Spinal cord (tissue), 10 donors: ENCODE measurements at places on chromosomes 7 and 10. TPM values are rescaled to one million over a fixed set of nuclear protein-coding genes. Genes with fewer than 3 reads are reported as not detected.

DNA sequence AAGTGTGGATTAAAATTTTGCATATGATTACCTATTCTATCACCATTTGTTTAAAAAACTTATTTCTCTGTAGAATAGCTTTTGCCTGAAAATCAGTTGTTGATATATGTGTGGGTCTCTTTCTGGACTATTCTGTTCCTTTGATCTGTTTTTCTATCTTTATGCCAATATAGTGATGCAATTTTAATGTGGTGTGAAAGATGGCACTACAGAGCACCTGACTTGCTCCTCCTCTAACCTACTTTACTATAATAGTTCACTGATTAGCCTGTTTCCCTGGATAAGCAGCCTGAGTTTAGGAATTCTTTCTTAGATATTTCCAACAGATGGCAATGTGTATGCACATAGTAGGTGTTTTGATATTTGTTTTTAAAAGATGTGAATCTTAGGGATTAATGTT lies 294.5 kb downstream of the AUTS2 start:
- no peaks in the 10 kb centered on the region for H3K36me3 ChIP-seq
- H3K27ac ChIP-seq, result no peak overlapping the region
- DNase-seq, result no peak
- H3K27me3 ChIP-seq, result no peaks in the 10 kb centered on the region
- no peak overlapping the region for H3K4me3 ChIP-seq

DNA sequence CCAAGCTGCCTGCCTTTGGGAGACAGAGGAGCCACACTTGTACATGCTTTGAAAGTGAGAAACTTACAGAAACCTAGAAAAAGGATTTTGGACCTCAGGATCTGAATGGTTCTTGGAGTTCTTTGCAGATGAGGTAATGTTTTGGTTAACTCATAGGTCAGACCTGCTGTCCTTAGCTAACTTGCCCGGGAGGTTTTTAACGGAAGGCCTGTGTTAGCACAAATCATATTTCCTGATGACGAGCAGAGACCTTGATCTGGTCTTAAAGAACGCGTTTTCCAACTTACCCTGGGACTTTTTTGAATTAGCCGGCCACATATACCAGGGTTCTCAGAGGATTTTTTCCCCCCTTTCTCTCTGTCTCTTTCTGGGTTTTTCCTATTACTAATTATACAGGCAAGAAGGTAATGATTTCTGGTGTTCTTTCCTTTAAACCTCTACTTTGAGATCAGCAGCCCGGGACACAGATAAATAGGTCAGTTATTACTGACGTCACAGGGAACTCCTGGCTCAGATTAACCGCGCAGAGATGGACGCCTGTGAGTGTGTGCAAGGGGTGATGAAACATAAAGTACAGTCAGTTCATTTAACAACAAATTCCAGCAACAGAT lies 101.7 kb upstream of the KLF6 start:
- H3K4me1 ChIP-seq, result peaks cover 6% of the 10 kb centered on the region
- no peak overlapping the region for H3K4me3 ChIP-seq
- no peaks in the 10 kb centered on the region for H3K36me3 ChIP-seq

GRCh38 chr7:51067757-51068156 lies 248.9 kb downstream of the COBL start:
- H3K27me3 ChIP-seq, result no peaks in the 10 kb centered on the region
- H3K4me3 ChIP-seq, result no peak overlapping the region
- H3K36me3 ChIP-seq, result no peaks in the 10 kb centered on the region
- peak; percentile 47 for DNase-seq
- no peak overlapping the region for H3K27ac ChIP-seq

GRCh38 chr7:28036696-28037095 lies 143.9 kb downstream of the JAZF1 start:
- no peaks in the 10 kb centered on the region for H3K36me3 ChIP-seq
- H3K27me3 ChIP-seq, result no peaks in the 10 kb centered on the region
- no peaks in the 10 kb centered on the region for H3K4me1 ChIP-seq
- no peak for DNase-seq
- H3K4me3 ChIP-seq, result no peak overlapping the region
- no peak overlapping the region for H3K27ac ChIP-seq

GRCh38 chr7:133649593-133649992 lies 396.7 kb downstream of the EXOC4 start:
- no peaks in the 10 kb centered on the region for H3K36me3 ChIP-seq
- H3K27me3 ChIP-seq, result no peaks in the 10 kb centered on the region
- H3K4me1 ChIP-seq, result no peaks in the 10 kb centered on the region
- no peak overlapping the region for H3K4me3 ChIP-seq
- no peak for DNase-seq

- DNase-seq, result no peak
- H3K36me3 ChIP-seq, result no peaks in the 10 kb centered on the region
- no peak overlapping the region for H3K27ac ChIP-seq
- no peak overlapping the region for H3K4me3 ChIP-seq
Observed at GRCh38 chr10:74813381-74814259, 12.8 kb upstream of the KAT6B start.

DNA sequence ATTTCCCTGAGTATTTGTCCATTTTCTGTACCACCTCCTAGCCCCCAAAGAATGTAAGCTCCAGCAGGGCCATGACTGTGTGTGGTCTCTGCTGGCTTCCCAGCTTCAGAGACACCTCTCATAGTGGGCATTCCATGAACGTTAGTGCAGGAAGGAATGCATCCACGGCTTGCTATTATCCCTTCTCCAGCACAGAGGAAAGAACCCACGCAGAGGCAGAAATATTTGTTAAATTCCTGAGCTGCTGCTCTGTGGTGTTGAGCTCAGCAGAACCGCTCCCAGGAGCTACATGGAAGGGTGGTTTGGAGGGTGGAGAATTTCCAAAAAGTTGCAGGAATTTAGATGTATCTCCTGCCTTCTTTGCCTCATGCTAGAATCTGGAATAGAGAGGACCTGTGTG lies 275.2 kb downstream of the POU6F2 start:
- no peaks in the 10 kb centered on the region for H3K27me3 ChIP-seq
- no peaks in the 10 kb centered on the region for H3K36me3 ChIP-seq
- no peak overlapping the region for H3K27ac ChIP-seq

- H3K27me3 ChIP-seq, result no peaks in the 10 kb centered on the region
- H3K4me1 ChIP-seq, result no peaks in the 10 kb centered on the region
- no peak overlapping the region for H3K27ac ChIP-seq
- no peaks in the 10 kb centered on the region for H3K36me3 ChIP-seq
Observed at GRCh38 chr10:98963608-98964007, 272.0 kb downstream of the HPSE2 start.

DNA sequence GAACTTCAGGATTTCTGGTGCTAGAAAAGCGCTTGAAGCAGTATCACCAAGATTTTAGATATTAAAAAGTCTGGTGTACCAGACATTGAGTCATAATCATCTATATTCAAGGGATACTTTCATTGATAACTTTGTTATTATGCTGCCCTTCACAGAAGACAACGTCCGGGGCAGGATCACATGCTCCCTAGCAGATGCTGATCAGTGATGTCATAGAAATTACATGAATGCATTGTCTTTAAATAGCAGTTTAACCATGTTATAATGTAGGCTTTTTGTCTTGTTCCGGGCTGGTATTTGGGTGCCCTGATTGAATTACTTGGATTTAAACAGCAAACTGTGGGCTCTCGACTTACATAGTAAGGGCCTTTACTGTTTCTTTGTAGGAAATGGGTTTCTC lies 54.0 kb downstream of the VWA2 start:
- no peaks in the 10 kb centered on the region for H3K27me3 ChIP-seq
- H3K27ac ChIP-seq, result no peak overlapping the region
- no peak overlapping the region for H3K4me3 ChIP-seq

DNA sequence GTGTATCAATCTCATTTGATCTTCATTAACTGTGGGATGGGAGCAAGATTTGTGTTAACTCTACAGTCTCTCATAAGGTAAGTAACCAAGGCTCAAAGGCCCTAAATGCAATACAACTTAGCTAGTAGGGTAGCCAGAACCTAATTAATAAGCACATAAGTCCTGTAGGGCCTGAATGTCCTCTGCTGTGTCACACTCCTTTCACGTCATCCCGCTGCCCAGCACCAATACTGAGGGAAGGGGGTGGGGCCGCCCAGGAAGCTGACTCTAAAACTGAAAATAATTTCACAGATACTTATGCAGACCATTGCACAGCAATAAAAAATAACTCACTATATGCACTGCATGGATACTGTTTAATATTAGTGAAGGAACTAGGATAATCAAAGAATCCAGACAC lies 13.7 kb downstream of the CCDC6 start:
- no peak overlapping the region for H3K27ac ChIP-seq
- no peaks in the 10 kb centered on the region for H3K27me3 ChIP-seq
- no peak overlapping the region for H3K4me3 ChIP-seq
- peaks cover 16% of the 10 kb centered on the region for H3K4me1 ChIP-seq

DNA sequence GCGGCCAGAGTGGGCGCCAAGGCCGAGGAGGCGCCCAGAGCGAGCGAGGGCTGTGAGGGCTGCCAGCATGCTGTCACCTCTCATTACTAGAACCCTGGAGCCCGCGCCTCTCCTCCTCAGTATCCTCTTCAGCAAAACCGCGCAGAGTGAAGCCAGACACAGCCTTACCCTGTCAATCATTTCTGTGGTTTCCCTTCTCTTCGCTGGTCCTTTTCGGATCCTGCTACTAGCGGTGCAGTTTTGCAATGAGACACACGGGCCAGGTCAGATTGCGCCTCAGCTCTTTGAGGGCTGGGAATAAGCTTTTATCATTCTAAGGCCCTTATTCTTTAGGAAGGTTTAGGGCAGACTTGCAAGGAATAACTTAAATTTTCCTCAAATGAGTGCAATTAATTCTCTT lies 55.5 kb upstream of the FAM171A1 start:
- no peaks in the 10 kb centered on the region for H3K4me1 ChIP-seq
- no peak overlapping the region for H3K4me3 ChIP-seq
- no peak for DNase-seq
- H3K27me3 ChIP-seq, result no peaks in the 10 kb centered on the region

DNA sequence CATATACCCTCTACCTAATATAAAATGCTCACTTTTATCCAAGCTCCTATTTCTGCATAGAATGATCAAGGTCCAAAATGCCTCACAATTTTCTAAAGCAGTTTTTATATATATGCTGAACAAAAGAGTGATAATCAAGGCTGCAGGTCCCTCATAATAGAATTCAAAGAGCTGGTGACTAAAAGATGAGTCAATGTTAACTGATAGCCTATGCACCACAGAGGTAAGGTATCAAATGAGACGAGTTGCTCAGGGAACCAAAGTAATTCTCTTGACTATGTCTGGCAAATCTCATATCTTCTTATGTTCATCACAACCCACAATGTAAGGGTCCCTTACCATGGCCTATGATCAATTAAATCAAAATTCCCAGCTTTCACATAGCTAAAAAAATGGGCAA lies 15.2 kb downstream of the PDZD8 start:
- no peak for DNase-seq
- no peaks in the 10 kb centered on the region for H3K27me3 ChIP-seq
- no peaks in the 10 kb centered on the region for H3K4me1 ChIP-seq
- H3K36me3 ChIP-seq, result no peaks in the 10 kb centered on the region

- DNase-seq, result no peak
- no peaks in the 10 kb centered on the region for H3K27me3 ChIP-seq
- H3K4me3 ChIP-seq, result no peak overlapping the region
Observed at GRCh38 chr7:108028111-108028510, 25.1 kb upstream of the LAMB1 start.

- H3K27me3 ChIP-seq, result no peaks in the 10 kb centered on the region
- peaks cover 11% of the 10 kb centered on the region for H3K36me3 ChIP-seq
- no peaks in the 10 kb centered on the region for H3K4me1 ChIP-seq
- no peak overlapping the region for H3K27ac ChIP-seq
Observed at GRCh38 chr7:23347033-23347681, 48.0 kb downstream of the MALSU1 start.

DNA sequence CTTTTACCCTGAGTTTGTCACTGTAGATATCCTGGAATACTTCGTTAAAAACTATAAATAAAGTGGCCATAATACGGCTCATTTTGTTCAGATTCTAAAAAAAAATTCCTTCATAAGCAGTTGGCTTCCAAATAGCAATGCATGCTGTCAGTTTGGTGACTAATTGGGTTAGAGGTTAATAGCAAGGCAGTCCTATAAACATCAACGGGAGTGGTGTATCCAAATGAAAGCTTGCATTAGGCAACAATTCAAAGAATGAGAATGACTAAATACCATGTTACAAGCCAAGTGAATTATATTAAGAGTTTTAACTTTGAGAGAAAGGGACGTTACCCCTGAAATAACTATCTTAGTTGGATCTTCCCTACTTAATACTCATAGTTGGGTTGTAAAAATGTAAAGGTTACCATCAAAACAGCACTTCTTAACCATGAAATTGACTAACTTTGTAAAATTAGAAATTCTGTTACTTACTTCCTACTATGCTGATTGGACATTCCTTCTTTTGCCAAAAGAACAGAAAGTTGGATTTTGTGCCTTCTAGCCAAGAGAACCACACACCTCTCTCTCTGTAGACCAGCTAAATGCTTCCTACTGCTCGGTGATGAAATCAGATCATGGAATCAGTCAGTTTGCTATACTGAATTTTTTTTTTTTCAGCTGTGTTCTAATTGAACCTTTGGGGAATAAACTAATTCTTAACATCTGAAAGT lies 98.0 kb downstream of the KAT6B start:
- no peak for DNase-seq
- peaks cover 20% of the 10 kb centered on the region for H3K4me1 ChIP-seq
- no peak overlapping the region for H3K4me3 ChIP-seq

GRCh38 chr7:2143450-2143849 lies 89.3 kb downstream of the MAD1L1 start:
- no peak overlapping the region for H3K27ac ChIP-seq
- H3K36me3 ChIP-seq, result peaks cover 89% of the 10 kb centered on the region
- peaks cover 56% of the 10 kb centered on the region for H3K4me1 ChIP-seq
- no peak overlapping the region for H3K4me3 ChIP-seq

- no peak overlapping the region for H3K4me3 ChIP-seq
- H3K27me3 ChIP-seq, result no peaks in the 10 kb centered on the region
- no peaks in the 10 kb centered on the region for H3K36me3 ChIP-seq
- DNase-seq, result no peak
Observed at GRCh38 chr10:74328388-74328787, 177.4 kb downstream of the ADK start.

- H3K27me3 ChIP-seq, result no peaks in the 10 kb centered on the region
- H3K4me3 ChIP-seq, result no peak overlapping the region
- no peak for DNase-seq
- H3K4me1 ChIP-seq, result peaks cover 3% of the 10 kb centered on the region
- no peak overlapping the region for H3K27ac ChIP-seq
Observed at GRCh38 chr7:159126311-159127260, 18.1 kb downstream of the VIPR2 start.

Gene H2BK1
- total RNA-seq, result not detected

Gene CLEC5A
- total RNA-seq, result 2.1 TPM

Gene GNG11
- total RNA-seq, result 39.1 TPM

Gene BUD23
- 24.6 TPM for total RNA-seq

Gene TAS2R41
- total RNA-seq, result not detected

Gene VAX1
- total RNA-seq, result not detected

Gene LRIT1
- not detected for total RNA-seq

Gene ADAM22
- total RNA-seq, result 27.2 TPM

Gene CYP26C1
- total RNA-seq, result under 0.01 TPM

Gene PLXNA4
- total RNA-seq, result 13.8 TPM

Gene ATRNL1
- total RNA-seq, result 60.2 TPM
